MG63 (cell line): ENCODE measurements at places on chromosomes 7 and 10. TPM values are rescaled to one million over a fixed set of nuclear protein-coding genes. Genes with fewer than 3 reads are reported as not detected.

The AUTS2 gene
- 2.2 and 2.7 TPM in 2 replicates for total RNA-seq

GRCh38 chr7:5139998-5140397, 50.0 kb upstream of the WIPI2 start:
- DNase-seq = peak; percentile 14

The HACD1 gene
- 37.3 and 71.8 TPM in 2 replicates for total RNA-seq

DNA sequence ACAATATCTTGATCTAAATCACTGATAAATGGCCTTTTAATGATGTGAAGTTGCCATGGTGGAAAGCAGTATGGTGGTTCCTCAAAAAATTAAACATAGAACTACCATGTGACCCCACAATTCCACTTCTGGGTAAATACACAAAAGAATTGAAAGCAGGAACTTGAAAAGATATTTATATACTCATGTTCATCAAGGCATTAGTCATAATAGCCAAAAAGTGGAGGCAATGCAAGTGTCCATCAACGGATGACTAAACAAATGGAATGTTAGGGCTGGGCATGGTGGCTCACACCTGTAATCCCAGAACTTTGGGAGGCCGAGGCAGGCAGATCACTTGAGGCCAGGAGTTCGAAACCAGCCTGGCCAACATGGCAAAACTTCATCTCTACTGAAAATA, 2.0 kb upstream of the DNAJC12 start:
- DNase-seq = peak; percentile 14

The PTEN gene
- 19.6 and 25.0 TPM in 2 replicates for total RNA-seq

The SPDYE6 gene
- total RNA-seq = not detected in 2 replicates

DNA sequence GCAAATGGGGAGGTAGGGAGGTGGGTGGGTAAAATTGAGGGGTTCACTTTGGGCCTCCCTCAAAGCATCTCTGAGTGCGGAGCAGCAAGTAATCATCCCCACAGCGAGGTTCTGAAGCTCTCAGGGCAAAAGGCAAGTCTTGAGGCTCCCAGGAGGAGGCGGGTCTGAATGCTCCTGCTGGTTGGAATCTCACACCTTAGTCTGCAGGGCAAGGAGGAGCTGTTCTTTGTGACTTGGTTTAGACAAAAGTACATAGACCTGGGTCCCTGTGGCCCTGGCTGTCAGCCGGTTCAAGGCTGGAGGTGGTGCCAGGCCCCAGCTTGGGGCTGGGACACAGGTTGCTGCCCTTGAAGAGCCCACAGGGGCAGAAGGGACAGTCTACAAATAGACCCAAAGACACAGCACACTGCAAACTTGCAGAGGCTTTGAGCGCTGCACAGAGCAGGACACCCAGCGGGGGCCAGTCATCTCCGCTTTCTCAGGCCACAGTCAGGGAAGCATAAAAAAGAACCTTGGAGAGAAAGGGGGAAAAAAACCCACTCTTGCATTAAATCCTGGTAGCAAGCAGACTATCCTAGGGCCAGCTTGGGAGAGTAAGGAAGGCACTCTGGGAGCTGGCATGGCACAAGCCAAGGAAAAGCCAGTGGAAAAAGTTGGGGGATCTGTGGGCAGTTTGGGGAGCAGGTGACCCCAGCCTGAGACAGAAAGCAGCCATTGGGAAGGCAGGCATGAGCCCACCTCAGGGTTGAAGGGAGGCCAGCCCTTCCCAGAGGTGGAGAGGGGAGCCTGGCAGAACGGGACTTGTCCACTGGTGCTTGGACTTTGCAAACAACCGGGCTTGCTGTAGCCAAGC, 926 bp upstream of the C10orf71 start:
- no peak for DNase-seq

The OR9A2 gene
- total RNA-seq = not detected in 2 replicates

The ASAH2 gene
- 0.22 and 0.76 TPM in 2 replicates for total RNA-seq

DNA sequence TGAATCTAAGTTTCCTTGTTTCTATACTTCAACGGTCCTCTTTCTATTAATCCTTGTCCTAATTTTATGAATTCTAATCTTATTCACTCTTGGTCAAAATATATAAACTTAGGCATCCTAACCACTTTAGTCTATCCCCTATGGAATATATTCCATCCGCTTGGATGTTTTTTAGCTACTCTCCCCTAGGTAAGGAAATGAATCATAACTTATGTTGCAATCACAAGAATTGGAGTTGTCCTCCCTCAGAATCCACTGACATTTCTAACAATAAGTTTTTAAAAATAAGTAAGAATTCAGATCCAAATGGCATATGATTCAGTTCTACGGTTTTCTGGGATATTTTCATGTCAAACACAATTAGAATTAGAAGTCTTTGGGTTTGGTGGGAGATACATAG, 1081.6 kb downstream of the SORCS1 start:
- DNase-seq = no peak

- DNase-seq = no peak
Observed at GRCh38 chr10:83908506-83908905, 230.8 kb upstream of the GHITM start.

DNA sequence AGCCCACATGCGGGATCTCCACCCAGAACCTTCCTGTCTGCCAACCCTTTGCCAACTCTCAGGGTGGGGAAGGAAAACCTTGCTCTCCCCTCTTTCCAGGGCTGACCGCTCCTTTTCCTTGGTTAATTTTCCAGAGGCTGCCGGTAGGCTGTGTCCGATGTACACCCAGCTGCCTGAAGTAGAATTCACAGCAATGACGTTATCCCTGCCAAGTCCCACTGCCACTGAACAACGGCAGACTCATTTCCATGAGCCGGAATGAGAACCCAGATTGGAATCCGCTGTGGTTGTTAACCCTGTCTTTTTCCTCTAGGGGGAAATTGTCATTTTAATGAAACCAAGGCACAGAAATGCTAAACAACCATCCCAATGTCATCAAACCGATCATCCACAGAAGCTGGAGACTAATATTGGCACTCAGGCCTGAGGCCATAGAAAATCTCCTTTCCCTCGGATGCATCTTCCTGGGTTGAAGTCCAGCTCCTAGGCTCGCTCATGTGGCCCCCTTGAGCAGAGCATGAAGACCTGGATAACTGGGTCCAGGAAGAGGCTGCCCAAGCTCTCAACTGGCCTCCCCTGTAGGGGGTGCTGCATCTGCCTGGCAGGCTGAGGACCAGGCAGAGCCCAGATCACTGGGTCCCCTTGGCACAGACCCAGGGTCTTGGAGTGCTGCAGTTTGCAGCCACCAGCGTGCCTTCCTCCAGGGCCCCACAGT, 30.4 kb downstream of the KLRG2 start:
- no peak for DNase-seq

DNA sequence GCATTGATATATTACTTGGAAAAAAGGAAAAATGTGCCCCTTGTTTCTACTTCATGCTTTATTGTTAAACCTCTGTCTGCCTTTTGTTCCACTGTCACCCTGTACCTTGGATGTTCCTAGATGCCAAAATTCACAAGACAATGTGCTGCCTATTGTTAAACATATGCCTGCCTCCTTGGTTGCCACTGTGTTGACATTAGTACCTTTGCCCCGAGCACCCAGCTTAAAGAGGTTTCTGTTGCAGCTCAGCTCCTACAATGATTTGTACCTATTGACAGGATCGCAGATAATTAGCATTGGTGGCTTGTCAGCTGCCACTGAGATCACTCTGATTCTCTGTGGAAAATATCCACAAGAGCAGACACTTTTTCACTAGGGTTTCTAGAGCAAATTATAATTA, 188.0 kb downstream of the KCND2 start:
- no peak for DNase-seq

The SLC13A1 gene
- total RNA-seq = not detected in 2 replicates

DNA sequence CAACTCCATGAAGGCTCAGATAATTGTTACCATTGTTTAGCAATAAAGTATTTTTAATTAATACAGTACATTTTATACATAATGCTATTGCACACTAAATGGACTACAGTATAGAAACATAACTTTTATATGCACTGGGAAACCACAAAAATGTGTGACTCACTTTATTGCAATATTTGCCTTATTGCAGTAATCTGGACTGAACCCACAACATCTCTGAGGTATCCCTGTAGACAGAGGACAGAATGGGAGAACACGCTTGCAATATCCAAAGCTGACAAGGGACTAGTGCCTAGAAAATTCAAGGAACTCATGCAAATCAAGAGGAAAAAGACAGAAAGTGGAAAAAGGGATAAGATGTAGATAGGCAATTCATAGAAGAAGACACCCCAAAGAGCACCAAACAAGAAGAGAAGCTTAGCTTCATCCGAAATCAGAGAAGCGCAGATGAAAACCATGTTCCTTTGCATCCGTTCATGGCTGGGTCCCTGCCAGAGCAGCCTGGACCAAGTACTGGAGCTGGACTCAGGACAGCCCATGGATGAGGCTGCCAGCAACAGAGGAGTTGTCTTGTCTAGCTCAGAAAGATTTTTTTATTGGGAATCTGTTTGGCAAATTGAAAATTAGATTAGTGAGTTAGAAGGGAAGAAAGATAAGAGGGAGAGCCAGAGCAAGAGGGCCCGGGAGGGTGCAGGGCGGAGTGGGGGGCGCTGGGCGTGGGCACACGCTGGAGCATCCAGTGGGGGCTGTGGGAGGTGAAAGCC, 16.0 kb upstream of the GALNTL5 start:
- DNase-seq = peak; percentile 46

The DENND2A gene
- 25.4 and 32.4 TPM in 2 replicates for total RNA-seq

DNA sequence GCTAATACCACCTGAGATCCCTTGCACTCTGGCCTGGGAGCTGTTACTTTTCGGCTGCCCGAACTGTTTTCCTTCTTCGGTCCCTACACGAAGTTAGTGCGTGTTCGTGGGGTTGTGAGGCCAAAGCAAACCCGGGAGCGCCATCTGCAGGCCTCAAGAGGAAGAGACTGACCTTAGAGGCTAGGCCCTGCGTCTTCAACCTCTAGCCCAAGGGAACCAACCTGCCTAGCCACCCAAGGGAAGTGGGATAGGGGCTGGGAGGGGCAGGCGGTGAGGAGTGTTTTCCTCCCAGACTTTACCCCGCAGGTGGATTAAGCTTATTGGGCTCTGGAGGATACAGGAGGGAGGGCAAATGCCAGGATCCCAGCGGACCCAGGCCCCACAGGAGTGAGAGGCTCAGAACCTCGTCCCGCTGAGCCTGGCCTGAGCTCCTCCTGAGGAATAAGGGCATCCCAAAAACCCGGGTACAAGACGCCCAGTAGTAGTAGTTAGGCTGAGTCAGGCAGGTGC, 1.7 kb upstream of the PAX2 start:
- DNase-seq = peak; percentile 46

The CDHR1 gene
- not detected in 2 replicates for total RNA-seq

DNA sequence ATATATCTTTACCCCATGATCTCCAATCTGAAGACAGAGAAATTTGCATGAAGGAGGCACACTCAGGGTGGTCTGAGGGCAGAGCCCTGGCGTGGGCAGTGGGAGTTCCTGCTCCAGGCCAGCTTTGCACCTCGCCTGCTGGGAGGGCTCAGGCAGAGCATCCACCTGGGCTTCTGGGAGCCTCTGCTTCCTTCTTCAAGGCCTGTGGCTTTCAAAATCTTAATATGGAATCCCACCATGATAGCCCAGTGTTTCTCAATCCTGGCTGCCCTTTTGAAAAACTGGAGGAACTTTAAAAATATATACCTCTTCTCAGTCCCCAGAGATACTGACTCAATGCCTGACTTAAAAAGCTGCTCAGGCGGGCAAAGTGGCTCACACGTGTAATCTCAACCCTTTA, 36.7 kb upstream of the PSAP start:
- no peak for DNase-seq

The RBP4 gene
- total RNA-seq = 0.35 and 5.4 TPM in 2 replicates

The EFCAB10 gene
- not detected in 2 replicates for total RNA-seq

DNA sequence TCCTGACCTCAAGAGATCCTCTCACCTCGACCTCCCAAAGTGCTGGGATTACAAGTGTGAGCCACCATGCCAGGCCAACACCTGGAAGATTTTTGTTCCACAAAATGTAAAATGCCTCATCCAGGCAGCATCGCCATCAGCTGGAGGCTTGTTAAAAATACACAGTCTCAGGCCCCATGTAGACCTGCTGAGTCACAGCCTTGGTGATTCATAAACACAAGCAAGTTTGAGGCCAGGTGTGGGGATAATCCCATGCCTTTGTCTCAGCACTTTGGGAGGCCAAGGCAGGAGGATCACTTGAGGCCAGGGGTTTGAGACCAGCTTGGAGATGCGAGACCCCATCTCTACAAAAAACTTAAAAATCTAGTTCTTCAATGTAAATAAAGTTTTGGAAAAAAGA, 49.1 kb upstream of the FOXK1 start:
- peak; percentile 52 for DNase-seq

- no peak for DNase-seq
Observed at GRCh38 chr10:105797234-105797890, 1156.3 kb downstream of the SORCS3 start.

- DNase-seq = no peak
Observed at GRCh38 chr7:79293655-79294142, 159.8 kb downstream of the MAGI2 start.

DNA sequence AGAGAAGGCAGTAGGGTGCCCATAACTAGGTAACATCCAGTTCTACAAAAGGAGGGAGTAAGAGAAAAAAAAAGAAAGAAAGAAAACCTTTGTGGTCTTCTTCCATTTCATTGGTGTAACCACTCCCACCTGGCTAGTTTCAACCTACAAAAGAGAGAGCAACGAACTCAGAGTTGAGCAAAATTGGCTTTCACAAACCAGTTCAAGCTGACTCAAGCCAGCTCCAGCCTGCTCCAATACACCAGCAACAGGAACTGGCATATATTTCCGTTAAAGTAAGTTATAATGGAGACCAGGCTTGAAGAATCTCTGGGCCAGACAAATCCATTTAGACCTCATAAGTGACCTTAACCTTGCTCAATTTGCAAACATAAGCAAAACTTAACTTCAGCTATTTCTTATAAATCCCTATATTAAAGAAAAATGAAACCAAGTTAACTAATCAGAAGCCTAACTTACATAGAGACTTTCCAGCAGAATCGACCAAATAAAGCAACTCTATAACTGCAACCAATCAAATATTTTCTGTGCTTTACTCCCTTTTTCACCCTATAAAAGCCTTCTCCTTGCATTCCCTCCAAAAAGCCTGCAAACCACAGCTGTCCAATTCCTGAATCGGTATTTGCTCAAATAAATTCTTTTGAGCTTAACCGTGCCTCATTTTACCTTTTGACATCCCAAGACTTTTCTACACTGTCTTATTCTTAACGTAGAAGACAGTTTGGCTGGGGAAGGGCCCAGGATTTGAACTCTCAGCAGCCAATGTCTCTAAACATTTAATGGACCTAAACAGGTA, 10.1 kb downstream of the ANKRD22 start:
- DNase-seq = no peak

The GRID1 gene
- total RNA-seq = 0.10 and 0.15 TPM in 2 replicates

The STOX1 gene
- total RNA-seq = 1.8 TPM in 1 of 2 replicates, not detected in the other

- DNase-seq = no peak
Observed at GRCh38 chr10:36764823-36765222, 360.6 kb upstream of the ANKRD30A start.
